ENCODE measurements at places on chromosomes 2 and 18. TPM values are rescaled to one million over a fixed set of nuclear protein-coding genes. Genes with fewer than 3 reads are reported as not detected.

The MYL12A gene
- total RNA-seq, result 222 TPM

The PROC gene
- total RNA-seq, result 0.25 TPM

The DAPL1 gene
- not detected for total RNA-seq

GRCh38 chr2:136014411-136014810, 29.0 kb upstream of the DARS1 start:
- no peak for DNase-seq

DNA sequence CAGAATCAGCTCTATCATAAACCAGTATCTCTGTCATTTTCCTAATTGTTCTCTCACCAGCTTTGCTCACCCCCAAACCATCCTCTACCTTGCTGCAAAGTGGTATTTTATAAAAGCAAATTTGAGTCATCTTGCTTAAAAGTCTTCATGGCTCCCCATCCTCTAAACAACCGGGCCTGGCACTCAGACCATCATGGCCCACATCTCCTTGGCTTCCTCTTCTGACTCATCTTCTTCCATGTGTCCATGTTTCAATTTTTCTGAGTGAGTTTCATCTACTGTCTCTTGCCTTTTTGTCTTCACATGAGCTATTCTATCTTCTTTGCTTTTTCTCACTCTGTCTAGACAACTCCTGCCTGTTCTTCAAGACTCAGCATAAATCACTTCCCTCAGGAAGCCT, 58.6 kb downstream of the LHCGR start:
- DNase-seq, result no peak

DNA sequence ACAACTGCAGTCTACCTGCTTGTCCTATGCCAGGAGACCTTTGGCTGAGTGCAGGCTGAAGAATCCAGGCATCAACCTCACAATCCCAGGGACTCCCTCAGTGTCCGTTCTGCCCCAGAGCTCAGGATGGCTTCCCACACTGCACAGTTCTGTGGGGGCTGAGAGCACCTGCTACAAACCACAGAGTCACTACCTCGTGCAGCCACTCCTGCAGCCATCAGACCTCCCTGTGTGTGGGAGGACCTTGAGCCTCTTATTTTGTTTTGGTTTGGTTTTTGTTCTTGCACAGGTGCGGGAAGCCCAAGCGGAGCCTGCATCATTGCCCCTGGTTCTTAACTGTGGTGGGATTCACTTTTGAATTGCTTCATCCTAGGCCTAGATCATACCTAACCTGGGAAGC, 31.0 kb downstream of the NAT8 start:
- no peak for DNase-seq

- no peak for DNase-seq
These were observed 8.7 kb downstream of the TMEM169 start for GRCh38 chr2:216090369-216090786.

GRCh38 chr18:45335282-45336043, 279.8 kb upstream of the SLC14A2 start:
- no peak for DNase-seq

DNA sequence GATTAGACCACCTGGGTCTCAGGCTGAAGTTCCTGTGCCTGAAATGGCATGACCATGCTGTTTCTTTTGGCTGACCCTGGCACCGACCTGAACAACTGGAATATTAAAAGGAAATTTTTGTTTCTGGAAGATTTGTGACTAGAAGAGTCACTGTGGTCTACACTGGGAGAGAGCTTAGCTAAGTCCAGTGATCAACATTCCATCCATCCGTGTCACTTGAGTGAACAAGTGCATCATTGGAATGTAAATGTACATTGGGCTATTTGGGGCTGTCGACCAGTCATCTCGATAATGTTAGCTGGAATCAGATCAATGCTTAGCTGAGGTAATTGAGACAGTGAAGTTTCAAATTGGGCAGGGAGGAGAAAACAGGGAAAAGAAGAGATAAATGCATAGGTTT, 95.4 kb upstream of the CCDC85A start:
- DNase-seq, result no peak

GRCh38 chr2:43312755-43313641, 86.6 kb upstream of the ZFP36L2 start:
- DNase-seq, result no peak

GRCh38 chr18:21740538-21741311, at the start of gene MIB1:
Gene MIB1 (plus strand): TSS chr18:21740792. CDS start chr18:21741584, 792 bp downstream.
- DNase-seq, result peak; percentile 100

- no peak for DNase-seq
These were observed 64.7 kb upstream of the MAPRE2 start for GRCh38 chr18:34976534-34976898.

DNA sequence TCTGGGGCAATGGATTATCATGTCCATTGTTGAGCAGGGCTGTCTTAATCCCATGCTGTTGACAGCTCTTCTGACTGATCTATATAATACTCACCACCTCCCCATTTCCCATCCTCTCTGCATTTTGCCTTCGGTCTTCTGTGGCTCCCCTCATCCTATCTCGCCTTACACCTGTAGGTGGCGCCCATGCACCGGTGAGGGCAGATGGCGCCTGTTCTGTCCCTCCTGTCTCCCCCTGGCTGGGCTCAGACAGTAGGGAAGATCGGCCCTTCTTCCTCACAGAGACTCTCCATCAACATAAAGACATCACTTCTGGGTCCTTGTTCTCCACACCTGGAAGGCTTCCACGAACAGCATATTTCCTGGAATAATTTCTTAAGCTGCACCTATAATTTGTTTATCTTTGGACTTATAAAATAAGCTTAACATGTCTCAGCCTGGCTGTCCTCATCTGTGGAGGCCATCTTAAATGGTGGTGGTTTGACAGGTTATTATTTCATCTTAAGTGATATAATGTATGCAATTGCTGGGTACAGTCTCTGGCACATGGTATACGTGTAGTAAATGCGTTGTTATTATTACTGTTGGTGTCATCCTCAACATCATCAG, 10.9 kb upstream of the CDH20 start:
- DNase-seq, result peak; percentile 83

DNA sequence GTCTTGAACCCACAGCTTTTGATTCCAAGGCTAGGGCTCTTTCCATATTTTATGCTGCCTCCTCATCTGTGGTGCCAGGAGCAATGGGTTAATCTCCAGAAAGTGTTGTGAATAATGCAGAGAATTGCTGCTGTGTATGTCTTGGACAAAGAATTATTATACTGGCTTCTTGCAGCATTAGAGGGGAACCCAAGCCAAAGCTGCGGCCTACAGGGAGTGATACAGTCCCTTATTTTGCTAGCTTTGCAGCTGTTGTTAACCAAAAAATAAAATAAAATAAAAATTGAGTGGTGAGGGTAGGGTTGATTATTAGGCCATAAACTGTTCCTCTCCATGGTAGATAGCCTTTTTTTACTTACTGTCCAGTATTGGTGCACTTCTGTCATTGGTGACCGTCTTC, 16.7 kb downstream of the WIPF1 start:
- DNase-seq, result no peak

DNA sequence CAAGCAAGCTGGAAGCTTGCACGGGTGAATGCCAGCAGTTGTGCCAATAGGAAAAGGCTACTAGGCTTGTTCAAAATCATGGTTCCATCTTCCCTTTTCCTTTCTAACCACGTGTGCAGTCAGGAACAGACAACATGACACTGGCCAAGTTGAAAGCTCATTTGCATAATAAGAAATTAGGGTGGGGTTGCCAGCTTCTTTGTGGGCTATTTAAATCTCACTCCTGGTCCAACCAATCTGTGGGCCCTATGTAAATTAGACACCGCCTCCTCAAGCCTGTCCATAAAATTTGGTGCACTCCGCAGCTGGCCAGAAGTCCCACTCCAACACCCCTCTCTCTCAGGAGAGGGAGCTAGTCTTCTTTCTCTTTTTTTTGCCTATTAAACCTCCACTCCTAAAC, 1948.4 kb upstream of the PIK3C3 start:
- DNase-seq, result peak; percentile 28

DNA sequence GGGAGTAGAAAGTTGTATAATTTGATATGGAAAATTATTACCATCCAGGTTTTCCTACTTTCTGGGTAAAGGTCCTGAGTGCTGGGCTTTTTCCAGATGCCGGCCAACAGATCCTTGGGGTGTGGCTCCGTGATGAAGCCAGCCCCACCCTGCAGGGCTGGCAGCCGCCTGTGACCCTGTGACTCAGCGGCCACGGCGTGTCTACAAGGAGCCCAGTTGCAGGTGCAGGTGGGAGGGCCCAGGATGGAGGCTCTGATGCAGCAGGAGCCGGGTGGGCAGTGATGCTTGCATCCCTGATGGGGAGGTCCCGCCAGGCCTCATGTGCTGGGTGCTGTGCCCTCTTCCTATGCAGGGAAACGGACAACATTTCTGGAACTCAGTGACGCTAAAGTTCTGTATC, 96.0 kb upstream of the ALKAL2 start:
- DNase-seq, result no peak

GRCh38 chr2:101714118-101714517, 16.6 kb downstream of the MAP4K4 start:
- DNase-seq, result no peak

DNA sequence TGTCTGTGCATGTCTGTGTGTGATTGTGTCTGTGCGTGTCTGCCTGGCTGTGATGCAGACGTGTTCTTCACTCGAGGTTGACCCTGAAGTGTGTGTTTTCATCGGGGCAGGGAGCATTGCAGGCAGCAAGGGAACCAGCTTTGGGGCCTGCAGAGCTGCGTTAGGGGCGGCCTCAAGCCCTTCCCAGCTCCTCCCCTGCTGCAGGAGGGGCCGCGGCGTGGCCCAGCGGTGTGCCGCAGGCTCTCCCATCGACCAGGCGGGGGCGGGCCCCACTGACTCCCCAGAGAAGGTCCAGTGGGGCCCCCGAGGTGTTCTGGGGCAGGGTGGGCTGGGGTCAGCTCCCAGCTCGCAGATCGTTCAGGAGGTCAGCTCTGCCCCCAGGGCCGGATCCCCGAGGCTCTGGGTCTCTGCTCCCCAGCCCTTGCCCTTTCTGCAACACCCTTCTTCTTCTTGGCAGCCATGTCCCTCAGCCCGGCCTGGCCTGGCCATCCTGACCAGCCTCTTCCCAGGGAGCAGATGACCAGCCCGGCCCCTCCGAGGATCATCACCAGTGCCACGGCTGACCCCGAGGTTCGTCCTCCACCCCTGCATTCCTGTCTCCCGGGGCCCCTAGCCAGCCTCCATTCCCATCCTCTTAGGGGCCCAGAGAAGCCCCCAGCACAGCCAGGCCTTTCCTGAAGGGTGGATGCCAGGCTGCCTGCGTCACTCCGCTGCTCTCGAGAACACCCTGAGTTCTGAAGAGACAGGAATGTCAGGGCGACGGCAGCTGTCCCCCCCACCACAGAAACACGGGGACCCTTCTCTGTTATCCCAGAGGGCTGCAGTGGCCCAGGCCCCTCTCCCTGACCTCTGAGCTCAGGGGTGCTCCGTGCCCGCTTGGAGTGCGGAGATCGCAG, 11.1 kb upstream of the KLHL30 start:
- DNase-seq, result peak; percentile 37

GRCh38 chr18:22314001-22314400, 103.7 kb downstream of the CTAGE1 start:
- no peak for DNase-seq

GRCh38 chr2:85754313-85755095, 713 bp downstream of the ATOH8 start:
- DNase-seq, result peak; percentile 86

Measured in neural progenitor cell (in vitro differentiated cells).